ENCODE measurements at places on chromosomes 13 and 19. TPM values are rescaled to one million over a fixed set of nuclear protein-coding genes. Genes with fewer than 3 reads are reported as not detected.

DNA sequence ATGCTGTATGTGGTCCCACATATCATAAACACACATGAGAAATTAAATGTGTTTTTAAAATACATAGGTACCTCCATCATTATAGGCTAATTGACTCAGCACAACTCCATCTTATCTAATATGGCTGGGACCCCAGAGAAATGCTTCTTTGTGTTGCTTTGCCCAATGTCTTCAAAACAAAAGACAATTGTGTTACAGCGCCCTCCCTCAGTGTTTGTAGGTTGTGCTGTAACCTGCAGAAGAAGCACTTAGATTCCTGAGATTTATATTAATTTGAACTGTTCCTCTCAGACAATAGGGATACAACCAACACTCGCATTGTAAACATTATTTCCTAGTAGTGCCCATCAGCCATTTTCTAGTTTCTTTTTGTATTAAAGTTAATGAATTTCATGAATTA is 303.4 kb downstream of the MZT1 start:
- DNase-seq = no peak

DNA sequence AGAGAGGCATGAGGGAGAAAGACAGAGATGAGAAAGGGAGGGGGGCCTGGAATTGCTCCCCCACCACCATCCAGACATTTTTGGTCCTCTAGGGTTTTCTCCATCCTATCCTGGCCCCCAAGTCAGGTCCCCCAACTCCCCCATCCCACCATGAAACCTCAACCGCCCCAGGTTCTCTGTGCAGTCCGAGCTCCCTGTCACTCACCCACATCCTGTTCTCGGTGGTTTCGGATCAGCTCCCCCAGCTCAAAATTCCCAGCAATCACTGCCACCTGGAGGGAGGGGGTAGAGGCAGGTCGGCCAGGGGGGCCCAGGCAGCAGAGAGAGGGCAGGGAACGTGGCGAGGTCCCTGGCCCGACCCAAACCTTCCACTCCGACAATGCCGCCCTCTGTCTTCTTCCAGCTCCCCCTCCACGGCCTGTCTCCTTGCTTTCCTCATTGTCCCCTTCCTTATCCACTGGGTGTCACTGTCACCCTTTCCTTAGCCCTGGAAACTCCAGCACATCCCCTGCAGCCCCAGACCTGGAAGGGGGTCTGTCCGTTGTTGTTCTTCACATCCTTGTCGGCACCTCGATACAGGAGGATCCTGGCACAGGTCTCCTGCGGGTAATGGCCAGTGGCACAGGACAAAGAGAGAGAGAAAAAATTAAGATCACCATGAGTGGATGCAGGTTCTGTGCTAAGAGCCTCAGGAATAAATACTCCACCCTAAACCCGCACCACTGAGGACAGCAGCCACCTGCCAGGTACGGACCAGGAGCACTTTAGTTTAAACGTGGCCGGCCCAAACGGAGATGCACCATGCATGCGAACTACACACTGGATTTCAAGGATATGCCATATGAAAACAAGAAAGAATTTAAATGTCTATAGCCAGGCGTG is 15.4 kb downstream of the SHANK1 start:
- DNase-seq = no peak

Gene ZNF229
- 0.09 TPM for total RNA-seq

Gene TNNT1
- total RNA-seq = not detected

Gene ABCA7
- total RNA-seq = 17.8 TPM

Gene MEDAG
- not detected for total RNA-seq

All from activated naive CD4-positive, alpha-beta T cell treated with anti-CD3 and anti-CD28 coated beads, Interleukin-2, amount 50 U/mL, for 72 hours (primary cell).